HFF-Myc (cell line): ENCODE measurements at places on chromosomes 7 and 10.

- no peak for DNase-seq
These were observed 39.7 kb downstream of the TAC1 start for GRCh38 chr7:97771576-97771975.

GRCh38 chr7:137985897-137986251 lies 16.0 kb downstream of the CREB3L2 start:
- DNase-seq = no peak

GRCh38 chr10:25696013-25696708 lies 237.9 kb upstream of the MYO3A start:
- DNase-seq = no peak

GRCh38 chr7:31500656-31501055 lies 13.2 kb upstream of the ITPRID1 start:
- DNase-seq = no peak

DNA sequence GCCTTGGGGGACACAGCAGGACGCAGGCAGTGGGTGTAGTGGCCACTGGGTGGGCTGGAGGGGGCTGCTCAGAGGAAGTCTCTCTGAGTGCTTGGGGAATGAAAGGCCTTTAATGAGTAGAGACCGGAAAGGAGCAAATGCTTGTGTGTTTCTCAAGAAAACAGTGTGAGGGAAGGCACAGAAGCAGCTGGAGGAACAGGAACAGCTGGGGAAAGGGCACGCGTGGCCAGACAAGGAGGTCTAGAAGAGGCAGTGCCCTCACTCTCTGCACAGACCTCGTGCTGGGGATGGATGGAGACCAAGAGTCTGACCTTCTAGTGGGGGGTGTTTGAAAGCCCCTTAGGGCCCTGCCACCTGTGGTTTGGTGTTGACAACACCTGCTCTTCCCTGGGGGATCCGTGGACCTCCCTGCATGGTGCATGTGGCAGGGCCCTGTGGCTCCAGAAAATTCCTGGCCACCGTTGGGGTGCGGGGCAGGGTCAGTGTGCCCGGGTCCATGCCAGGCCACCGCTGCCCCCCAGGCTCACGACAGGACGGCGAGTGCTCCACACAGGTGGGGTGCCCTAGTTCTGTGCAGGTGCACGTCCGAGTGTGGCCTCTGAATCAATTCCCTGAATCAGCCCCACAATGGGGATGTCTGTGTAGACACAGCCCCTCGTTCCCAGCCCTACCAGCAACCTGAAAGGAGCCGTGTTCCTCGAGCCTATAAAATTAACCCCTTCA lies 25.9 kb upstream of the FAM20C start:
- no peak for DNase-seq

- no peak for DNase-seq
These were observed 9.9 kb downstream of the ST7 start for GRCh38 chr7:116963234-116963633.

DNA sequence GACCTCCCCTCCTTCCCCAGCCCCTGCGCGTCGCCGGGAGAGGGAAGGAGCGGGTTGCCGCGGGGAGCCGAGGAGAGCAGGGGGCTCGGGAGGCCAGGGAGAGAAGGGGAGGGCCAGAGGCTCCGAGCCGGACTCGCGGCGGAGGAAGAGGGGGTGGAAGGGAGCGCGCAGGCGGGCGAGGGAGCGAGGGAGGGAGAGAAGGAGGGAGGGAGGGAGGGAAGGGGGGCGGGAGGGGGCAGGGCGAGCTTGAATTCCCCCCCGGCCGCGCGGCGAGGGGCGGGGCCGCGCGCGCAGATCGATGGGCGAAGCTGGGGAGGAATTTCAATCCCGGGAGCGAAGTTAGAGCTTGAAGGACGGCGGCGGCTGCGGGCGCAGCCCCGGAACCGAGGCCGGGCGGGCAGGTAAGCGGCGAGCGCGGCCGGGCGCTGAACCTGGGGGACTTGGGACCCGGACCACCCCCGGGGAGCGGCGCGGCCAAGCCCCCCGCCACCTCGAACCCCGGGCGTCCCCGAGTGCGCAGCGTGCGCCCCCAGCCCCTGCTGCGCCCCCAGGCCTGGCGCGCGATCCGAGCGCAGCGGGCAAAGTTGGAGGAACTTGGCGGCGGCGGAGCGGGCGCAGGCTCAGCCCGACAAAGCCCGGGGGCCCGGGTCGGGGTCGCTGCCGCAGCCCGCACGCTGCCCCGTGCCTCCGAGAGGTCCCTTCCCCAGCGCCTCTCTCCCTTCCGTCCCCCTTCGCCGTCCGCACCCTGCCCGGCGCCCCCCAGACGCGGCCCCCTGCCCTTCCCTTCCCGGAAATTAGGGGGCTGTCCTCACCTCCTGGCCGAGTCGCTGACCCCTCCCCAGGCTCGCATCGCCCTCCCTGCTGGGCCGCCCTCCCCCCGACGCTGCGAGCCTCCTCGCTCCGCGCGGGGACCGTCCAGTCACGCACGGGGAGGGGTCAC lies at the start of gene ELFN1:
Gene ELFN1, plus strand, starts transcription at position 324 of the 940 bp plus-strand sequence. CDS start 74,320 bp downstream, outside the sequence.
- no peak for DNase-seq

DNA sequence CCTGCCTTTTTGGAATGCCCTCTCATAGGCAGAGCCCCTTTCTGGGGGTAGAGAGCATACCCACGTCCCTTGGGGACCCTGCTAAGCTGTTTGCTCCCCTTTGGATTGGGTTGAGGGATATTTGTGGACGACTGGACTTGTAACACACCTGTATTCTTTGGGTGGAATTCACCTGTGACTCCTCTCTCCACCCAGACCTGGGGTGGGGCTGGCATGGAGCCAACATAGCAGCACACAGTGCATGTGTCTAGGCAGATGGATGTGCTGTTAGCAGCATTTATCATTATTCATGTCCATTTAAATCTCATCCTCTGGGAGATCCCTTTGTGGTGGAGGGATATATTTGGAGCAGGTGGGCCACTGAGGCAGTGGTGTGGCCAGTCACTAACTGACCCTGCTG lies 51.0 kb downstream of the CDH23 start:
- DNase-seq = no peak

DNA sequence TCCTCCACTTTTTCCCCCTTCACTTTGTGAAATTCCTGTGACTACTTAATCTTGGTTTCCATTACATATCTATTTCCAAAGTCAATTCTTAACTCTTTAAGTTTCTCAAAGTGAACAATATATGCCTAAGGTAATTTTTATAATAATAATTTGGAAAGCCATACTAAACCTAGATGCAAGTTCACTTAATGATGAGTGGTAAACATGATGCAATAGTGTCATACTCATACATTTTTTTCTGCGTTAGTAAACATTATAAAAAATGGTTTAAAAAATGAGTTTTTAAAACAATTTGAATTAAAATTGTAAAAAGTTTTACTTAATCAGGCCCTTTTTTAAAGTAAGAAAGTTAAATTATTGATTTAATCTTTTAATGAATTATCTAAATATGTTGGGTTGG lies 659.4 kb upstream of the FZD8 start:
- DNase-seq = no peak

DNA sequence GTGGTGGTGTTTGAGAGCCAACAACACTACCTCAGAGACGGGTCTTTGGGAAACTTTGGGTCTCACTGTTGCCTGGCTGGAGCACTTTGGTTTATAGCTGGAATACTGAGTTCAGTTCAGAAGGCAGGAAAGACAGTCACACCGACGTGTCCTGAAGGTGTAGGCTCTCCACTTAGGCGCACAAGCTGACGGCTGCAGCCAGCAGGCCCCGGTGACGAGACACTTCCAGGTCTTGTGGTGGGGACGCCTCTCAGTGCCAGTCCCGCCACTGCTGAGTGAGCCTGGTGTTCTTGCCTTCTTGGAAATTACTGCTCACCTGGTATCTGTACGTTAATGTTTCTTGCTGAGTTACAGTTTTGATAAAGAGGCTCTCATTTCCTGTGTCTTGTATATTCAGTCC lies 74.0 kb downstream of the WDR37 start:
- DNase-seq = no peak

DNA sequence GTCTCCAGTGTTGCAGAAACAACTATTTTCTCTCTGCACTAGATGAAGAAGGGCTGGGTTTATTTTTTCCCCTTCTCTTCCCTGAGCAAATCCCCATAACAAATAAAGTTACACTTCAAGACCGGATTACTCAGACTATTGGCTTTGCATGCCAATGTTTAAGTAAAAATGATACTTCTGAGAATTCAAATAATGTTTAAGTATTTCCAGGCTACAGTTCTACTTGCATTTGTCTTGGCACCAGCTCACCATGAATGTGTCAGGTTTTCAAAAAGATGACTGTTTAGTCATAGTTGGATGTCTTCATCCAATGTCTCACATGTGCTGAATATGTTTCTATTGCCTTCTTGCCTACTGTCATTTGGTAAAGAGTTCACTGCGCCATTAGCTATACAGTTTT lies 912.6 kb downstream of the GATA3 start:
- DNase-seq = no peak

GRCh38 chr7:157310676-157311185 lies 26.1 kb upstream of the DNAJB6 start:
- no peak for DNase-seq

DNA sequence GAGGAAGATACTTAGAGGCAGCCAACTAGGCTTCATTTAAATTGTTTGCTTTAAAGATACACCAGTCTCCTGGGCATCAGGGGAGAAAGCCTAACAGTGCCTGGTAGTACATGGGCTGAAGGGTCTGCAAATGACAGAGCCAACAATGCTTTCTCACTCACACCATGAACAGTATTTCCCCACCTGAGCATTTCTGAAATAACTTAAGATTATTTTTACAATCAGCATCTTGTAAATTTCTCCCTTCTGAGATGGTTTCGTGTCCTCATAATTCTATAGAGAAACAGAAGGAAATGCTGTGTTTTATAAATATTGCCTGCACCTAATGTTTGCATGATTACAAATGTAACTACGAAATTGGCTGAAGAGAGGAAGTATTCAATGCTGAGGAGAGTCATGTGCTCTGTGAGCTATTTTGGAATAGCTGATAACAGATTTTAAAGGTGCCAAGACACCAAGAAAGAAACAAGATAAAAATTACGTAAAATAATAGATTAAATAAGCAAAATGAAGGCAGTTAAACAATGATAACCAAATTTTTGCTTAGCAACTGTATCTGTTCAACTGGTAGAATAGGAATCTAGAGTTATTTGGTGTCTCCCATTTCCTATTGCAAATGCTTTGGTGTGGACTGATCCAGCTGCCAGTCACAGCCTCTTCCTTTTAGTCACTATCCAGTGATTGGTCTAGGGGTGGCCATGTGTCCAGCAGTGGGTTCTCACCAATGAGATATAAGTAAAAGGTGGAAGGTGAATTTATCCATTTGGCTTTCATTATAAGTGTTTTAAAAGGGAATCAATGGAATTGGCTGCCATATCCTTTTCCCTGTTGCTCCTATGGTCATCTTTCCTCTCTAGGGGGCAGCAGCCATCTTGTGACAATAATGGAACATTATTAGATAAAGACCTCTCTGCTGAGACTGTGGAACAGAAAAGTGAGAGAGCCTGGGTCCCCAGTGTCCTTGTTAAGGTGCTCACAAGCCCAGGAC lies 167.9 kb upstream of the SLC26A5 start:
- no peak for DNase-seq

GRCh38 chr7:34451923-34452322 lies 206.1 kb upstream of the NPSR1 start:
- DNase-seq = no peak

- DNase-seq = no peak
These were observed 49.9 kb downstream of the ARL4A start for GRCh38 chr7:12737373-12737772.

- DNase-seq = no peak
These were observed 10.7 kb downstream of the EBF3 start for GRCh38 chr10:129953119-129954051.

GRCh38 chr7:54333952-54334351 lies 208.2 kb upstream of the VSTM2A start:
- no peak for DNase-seq

GRCh38 chr7:74252893-74253292 lies 1.3 kb downstream of the RFC2 start:
- DNase-seq = no peak

DNA sequence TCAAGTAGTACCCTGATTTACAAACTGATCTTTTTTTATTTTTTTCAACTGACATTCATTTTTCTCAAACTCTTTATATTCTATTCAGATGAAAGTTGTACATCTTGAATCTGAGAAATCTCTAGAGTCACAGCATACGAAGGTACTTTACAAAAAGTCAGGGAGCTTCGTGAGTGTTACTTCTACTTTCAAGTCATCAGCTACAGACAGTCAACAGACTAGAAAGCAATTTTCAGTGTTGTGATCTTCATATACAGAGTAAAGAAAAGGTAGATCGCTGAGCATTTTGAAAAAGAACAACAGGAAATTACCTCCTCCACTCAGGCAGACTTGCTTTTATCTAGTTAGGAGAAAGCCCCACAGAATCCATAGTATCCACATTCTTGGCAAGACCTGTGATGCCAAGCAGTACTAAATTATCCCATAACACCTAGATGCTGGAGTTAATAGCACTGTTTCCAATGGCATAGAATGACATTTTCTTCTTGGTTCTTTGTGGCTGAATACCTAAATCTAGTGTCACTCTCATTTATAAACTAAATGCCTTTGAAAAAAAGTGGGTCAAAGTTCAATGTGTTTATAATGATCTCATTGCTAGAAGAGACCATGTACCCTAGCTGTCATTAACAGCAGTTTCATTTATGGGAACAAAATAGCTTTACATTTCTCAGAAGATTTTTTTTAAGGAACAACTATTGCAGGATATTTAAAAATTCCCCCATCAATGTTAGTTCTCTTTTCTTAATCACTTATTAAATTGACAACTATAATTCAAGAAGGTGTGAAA lies 12.0 kb upstream of the ZNF800 start:
- no peak for DNase-seq

DNA sequence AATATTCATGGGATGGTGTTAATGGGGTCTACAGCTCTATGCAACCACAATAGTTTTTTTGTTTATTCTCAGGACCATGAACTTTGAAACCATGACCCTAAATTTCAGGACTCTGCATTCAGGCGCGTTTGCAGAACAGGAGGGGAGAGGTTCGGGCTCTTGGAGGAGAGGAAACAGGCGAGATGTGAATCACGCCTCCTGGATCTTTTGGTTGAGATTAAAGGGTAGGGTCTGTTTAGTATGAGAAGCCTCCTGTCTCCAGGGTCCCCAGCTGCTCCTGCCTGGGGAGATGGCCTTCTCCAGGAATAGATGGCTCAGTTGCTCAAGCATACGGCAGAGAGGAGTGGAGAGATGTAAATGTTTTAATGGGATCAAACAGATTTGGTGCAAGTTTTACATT lies 18.2 kb downstream of the TLL2 start:
- DNase-seq = no peak

- peak; percentile 75 for DNase-seq
These were observed 51.9 kb downstream of the DENND11 start for GRCh38 chr7:141649865-141650634.

- DNase-seq = no peak
These were observed 397.8 kb downstream of the EXOC4 start for GRCh38 chr7:133650487-133651300.

DNA sequence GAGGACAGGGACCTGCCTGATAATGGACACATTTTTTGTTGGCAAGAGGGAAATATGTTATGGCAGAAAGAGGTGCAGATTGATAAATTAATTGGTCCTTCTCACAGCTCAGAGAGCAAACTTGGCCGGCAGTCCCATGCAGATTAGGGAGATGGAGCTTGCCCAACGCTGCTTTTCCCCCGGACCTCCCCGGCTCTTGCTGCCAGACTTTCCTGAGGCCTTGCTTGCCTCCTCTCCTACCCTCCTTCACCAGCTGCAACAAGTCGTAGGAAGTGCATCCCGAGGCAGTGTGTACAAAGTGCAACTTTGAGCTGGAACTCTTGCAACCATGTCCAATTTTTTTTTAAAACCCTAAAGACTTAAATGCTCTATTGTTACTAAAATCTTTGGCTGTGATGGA lies 215.5 kb downstream of the LRMDA start:
- DNase-seq = no peak
